Activated T-cell treated with anti-CD3 and anti-CD28 coated beads for 48 hours (primary cell): ENCODE measurements at places on chromosomes 13 and 19.

DNA sequence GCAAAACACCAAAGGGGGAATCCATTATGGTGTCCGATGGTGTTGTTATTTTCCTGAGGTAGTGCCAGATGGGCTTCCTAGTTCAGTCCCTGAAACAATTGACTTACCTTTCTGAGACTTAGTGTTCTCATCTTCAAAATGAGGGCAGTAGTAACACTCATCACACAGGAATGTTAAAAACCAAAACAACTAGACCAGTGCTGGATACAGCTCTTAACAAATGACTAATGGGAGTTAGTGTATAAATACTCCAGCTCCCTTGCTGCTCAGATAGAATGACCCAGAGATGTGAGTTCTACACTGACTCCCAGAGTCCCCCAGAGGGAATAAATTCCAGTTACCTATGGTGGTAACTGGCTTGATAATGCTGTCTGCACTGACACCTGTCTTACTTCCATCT, 49.9 kb downstream of the MBD3L2B start:
- DNase-seq = no peak

DNA sequence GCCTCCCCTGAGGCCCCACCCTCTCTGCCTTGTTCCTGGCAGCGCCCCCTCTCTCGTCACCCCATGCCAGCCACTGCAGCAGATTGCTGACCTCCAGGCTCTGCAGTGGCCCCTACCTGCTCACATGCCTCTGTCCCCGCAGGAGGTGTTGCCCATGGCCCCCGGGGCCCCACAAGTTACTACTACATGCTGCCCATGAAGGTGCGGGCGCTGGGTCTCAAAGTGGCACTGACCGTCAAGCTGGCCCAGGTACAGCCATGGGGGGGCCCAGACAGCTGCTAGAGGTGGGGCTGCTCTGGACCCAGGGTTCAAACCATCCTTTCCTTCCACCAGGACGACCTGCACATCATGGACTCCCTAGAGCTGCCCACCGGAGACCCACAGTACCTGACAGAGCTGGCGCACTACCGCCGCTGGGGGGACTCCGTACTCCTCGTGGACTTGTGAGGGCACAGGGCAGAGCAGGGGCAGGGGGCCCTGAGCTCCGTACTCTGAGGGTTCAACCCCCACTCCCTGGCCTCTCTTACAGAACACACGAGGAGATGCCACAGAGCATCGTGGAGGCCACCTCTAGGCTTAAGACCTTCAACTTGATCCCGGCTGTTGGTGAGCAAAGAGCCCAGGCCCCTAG, 6.2 kb downstream of the MRPL4 start:
- no peak for DNase-seq

DNA sequence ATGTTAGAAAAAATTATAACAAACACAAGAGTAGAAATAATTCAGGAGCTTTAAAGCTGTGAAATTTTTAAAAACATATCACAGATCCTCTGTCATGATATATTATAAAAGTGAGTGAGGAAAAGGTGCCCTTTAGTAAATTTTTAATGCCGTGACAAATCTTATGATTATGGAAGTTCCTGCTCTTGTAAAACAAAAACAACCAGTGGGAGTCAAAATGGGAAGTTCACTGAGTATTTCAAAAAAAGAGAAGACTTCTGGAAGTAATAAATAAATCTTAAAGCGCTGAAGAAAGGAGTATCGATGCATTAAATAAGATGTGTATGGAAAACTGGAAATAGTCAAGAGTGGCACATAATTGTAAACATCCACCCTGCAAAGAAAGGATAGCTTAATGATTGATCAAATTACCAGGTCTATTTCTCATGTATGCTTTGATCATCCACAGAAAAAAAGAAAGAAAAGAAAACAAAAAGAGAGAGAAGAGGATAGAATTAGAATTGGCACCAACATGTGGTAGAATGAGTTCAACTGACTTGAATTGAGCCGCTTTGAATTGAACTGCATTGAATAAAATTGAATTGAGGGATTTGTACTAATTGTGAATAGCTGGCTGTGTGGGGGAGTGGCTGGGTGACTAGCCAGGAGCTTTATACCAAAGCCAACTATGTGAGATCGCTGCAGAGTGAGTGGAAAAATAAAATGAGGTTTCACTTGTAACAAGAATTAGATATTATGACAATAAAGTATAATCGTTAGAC, 647.6 kb upstream of the SPRY2 start:
- no peak for DNase-seq

DNA sequence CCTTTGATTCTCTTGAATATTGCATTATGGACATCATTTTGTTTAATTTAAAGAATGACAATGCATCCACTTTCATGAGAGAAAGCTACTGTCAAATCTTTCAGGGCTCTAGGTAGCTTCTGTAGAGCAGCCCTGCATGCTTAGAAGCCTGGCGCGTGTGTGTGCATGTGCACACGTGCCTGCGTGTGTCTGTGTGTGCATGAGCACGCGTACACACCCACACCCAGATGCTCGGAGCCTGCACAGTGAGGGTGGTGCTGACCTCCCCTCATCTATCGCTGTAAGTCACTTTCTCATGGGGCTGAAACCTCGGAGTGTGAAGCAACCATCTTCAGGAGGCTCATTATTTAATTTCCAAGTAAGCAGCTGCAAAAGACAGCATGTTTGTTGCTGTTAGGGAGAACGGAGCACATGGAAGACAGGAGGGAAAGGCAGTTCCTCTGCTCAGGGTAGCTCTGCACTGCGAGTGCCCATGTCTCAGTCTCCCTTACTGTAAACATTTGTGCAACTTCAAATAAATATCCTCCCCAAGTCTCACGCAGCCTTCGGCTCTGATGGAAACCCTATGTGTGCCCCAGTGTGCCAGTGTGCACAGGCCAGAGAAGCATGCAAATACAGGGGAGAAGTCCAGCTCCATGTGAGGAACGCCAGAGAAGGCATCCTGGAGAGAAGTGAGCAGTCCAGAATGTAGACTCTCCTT, 22.8 kb downstream of the TSHZ3 start:
- DNase-seq = no peak

- no peak for DNase-seq
Measured at GRCh38 chr13:85666356-85666755, 132.9 kb downstream of the SLITRK6 start.

- no peak for DNase-seq
Measured at GRCh38 chr13:20401931-20402856, 123.5 kb downstream of the CRYL1 start.

DNA sequence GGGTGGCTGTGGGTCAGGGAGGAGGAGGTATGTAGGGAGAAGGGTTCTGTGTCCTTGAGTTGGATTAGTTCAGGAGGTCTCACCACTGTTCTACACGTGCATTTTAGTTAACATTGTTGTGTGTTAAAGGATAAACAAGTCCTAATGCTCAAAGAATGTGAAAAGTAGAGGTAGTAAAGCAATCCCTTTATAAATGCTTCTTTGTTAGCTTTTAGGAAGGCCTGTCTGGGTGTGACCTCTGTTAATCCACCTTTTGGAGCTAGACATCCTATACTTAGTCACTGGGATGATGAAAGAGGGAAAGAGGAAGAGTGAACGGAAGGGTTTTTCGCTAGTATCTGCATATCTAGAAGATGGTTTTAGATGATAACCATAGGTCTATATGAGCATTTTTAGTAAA, 42.2 kb upstream of the FLT1 start:
- no peak for DNase-seq

- peak; percentile 64 for DNase-seq
Measured at GRCh38 chr19:39430675-39431593, 4.8 kb downstream of the RPS16 start.

DNA sequence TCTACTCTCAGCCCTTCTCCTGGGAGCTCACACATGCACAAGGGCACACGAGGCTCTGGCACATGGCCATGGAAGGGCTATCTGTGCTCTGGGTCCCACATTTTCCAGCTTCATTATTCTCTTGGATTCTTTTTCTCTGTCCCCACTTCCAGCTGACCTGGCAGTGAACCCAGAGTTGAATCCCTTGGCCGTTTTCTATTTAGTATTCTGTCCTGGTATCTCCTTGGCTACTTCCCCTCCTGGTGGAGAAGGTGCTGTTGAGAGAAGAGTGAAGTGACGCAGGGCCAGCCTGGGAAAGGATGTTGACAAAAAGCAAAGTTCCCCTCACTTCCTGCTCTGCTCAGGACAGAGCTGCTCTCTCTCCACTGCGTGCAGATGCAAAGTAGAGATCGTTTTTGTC, 303.1 kb downstream of the IRS2 start:
- DNase-seq = no peak

GRCh38 chr19:46755853-46756543, 9.7 kb upstream of the STRN4 start:
- DNase-seq = no peak

DNA sequence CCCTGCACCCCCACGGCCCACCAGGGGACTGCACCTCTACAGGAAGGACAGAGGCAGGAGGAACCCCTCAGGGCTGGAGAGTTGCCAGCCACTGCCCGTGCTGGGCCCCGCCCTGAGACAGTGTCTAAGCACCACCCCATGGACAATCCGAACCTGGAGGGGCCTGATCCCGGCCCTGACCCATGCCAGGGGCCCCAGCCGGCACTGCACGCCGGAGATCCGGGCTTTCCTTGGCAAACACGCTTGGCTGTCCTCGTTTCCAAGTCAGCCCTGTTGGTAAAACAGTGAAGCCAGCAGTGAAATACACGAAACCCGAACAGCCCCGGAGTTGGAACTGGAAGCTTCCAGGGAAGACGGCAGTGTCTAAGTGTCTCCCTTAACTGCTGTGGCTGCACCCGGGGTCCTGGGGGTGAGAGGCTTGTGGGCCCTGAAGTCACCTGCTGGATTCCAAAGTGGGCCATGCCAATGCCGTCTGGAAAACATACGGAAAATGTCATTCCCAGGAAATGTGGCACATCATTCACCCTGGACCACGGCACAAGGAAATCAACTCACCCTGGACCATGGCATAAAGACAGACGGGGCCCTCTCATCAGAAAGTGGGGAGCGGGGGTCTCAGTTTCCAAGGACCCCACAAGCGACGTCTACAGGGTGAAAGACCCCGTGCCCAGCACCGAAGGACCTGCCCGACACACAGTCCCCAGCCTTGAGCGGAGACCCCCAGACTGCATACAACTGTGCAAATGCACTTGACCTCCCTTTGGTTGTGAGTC, 30.9 kb downstream of the RASA3 start:
- DNase-seq = no peak

DNA sequence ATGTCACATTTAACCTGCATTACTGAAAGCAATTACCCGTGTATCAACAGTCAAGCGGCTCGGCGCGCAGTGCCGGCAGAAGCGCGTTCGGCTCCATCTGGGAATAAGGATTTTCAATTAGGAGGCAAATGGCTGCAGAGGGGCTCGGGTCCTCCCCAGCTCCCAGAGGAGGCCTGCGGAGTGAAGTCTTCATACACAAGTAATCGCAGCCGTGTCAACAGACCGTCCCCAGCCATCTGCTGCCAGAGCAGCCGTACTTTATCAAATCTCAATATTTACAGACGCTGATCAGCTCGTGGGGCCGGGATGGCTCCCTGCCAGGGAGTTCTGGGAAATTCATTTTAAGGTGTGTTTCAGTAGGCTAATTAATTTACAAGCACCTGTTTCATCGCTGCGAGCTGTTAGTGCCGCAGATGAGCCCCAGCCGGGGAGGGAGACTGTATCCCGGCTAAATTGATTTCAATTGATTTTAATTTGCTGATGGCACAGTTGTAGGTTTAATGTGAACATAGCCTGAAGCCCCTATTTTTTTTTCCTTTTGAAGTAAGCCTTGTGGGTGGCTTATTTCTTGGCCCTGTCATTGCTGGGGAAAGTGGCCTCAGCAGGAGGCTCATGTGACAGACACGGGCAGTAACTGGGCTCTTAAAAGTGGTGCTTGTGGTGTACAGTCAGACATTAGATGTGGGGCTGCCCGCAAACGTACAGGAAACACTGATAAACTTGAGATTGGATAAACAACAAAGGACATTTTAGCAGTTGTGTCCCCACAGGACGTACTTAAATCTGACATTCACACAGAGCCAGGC, 252.7 kb downstream of the TEX29 start:
- DNase-seq = no peak

- no peak for DNase-seq
Measured at GRCh38 chr13:51328488-51328887, 11.0 kb upstream of the SERPINE3 start.

GRCh38 chr13:112489199-112489598, 98.8 kb downstream of the TUBGCP3 start:
- DNase-seq = no peak

DNA sequence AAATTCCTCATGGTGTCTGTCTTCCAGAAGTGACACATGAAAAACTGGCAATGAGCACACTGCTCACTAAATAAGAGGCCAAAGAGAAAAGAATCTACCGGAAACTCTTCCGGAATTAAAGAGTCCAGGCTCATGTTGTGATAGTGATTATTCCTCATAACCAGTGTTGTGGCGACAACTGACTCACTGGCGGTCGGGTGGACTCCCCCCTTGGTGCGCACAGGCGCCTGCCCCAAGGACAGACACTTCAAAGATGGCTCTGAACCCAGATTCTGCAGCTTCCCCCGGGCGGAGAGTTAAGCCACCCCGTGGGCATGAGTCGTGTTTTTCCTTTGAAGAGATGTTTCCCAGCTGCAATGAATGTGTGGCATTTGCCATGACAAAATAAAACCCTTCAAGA, 10.3 kb downstream of the IL17D start:
- DNase-seq = peak; percentile 4

DNA sequence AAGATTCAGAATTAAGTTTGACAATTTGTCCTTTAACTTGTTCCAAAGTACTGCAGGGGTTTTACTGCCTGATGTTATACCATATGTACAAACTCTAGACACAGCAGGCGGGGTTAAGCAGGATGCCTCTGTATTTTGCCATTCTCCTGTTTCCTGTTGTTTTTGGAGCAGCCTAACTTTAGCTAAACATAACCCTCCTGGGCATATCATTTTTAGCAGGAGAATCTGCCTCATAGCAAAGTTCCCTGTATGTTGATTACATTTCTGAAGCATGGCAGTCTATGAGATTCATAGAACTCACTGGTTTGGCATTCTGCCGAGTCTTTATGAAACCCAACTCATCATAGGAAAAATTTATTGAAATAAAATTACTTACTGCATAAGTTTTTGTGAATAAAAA, 5.2 kb downstream of the LHFPL6 start:
- no peak for DNase-seq

DNA sequence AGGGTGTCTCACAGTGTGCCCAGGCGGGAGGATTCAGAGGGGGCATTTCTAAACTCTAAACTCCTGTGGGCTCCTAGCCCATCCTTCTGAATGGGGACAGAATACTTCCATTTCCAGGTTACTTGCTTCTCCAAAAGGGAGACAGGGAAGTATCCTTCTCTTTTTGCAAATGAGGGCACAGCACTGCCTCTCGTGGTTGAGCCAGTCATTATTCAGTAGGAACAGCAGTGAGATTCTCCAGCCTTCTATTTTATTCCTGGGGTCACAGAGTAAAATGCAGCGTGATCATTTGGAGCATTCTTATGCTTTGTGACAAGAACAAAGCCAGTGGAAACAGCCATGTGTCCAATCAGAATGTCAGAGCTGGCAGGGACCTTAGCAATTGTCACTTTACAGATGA, 15.7 kb upstream of the TSHZ3 start:
- no peak for DNase-seq

DNA sequence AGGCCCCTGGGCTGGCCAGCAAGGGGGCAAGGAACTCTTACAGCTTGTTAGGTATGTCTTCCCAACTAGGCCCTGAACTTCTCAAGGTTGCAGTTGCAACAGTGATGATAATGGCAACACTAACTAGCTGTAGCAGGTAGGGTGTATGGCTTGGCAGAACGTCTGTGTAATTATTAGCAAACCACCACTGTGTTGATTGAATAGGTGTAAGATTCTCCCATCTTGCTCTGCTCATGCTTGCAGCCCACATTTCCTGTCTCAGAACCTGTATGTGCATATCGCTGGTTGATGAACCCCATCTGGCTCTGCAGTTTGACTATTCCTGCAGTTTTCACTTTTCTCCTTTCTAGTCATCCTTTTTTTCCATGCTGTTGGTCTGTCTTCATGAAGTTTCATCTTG, 178.8 kb downstream of the KATNAL1 start:
- no peak for DNase-seq

- no peak for DNase-seq
Measured at GRCh38 chr13:29877456-29878078, 27.1 kb upstream of the UBL3 start.
